ENCODE measurements at places on chromosomes 5 and 9.

DNA sequence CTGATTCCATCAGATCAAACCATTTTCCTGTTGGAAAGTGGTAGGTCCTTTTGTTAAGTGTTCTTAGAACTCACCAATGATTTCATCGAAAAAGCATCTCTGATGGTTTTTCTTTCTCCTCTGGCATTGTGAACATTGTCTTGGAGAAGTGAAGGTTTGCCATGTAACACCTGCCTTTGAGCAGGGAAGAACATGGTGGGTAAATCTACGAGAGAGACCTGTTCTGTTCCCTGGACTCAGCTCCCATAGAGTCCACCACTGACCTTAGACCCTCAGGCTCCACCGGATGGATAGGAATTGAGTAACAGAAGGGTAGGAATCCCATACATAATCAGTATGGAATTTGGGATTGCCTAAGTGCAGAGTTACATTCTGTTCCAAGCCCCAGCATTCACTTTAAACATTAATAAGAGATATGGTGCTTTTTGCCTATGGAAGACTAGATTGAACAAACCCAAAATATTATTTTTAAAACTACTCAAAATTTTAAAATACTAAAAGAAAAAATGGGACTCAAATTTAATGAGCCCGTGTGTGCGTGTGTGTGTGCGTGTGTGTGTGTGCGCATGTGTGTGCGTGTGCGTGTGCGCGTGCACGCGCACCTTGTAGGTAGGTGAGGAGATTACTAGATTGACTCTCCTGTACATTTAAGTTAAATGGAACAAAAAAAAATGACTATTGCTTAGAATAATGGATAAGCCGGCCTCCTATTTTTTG lies 92.0 kb downstream of the C9orf152 start:
- no peak for DNase-seq

DNA sequence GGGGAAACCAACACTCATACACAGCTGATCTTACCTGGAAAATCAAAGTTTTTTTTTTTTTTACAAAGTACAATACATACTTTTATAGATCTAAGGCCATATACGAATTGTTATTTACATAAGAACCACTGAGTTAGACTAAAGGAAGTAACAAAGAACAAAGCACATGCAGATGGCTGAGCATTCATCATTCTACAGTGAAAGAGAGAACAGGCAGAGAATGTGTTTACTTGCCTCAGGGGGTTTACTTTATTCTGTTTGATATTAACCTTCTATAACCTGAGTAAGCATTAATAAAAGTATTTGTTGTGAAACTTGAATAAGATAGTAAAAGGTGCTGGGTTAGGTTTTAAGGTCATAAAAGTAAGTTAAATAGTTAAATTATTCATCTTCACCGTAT lies 54.7 kb downstream of the SLC38A9 start:
- no peak for DNase-seq

- no peak for DNase-seq
Observed at GRCh38 chr5:23648656-23649055, 141.2 kb downstream of the PRDM9 start.

GRCh38 chr9:38288502-38288901 lies 104.0 kb upstream of the ALDH1B1 start:
- no peak for DNase-seq

GRCh38 chr5:140174465-140175366 lies at the start of gene CYSTM1:
TSS of gene CYSTM1 (plus strand) at chr5:140175188. CDS start at chr5:140194466, 19,278 bp downstream.
- peak; percentile 99 for DNase-seq

- DNase-seq = no peak
Observed at GRCh38 chr5:140040358-140040757, 2.7 kb downstream of the NRG2 start.

DNA sequence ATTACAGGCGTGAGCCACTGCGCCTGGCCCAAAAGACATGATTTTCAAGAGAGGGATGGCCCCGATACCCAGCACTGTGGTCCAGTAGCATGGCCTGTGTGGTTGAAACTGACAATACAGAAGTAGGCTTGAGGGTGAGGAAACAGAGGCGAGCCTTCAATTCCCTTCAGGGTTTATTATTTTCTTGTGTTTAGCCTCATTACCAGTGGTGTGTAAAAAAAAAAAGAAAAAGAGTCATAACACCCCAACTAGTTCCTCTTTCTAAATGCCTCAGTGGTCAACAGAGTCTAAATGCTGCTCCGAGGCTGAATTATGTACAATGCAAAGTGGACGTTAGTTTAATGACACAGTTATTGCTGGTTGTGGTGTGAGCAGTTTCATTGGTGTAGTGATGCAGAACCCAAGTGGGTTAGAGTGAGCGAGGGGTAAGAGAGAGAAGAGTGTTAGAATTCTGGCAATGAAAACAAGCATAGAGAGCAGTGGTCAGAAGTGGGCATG lies 58.8 kb downstream of the SNX30 start:
- no peak for DNase-seq

- no peak for DNase-seq
Observed at GRCh38 chr9:10562581-10563343, 50.0 kb downstream of the PTPRD start.

- no peak for DNase-seq
Observed at GRCh38 chr5:76838481-76839261, 11.1 kb upstream of the S100Z start.

DNA sequence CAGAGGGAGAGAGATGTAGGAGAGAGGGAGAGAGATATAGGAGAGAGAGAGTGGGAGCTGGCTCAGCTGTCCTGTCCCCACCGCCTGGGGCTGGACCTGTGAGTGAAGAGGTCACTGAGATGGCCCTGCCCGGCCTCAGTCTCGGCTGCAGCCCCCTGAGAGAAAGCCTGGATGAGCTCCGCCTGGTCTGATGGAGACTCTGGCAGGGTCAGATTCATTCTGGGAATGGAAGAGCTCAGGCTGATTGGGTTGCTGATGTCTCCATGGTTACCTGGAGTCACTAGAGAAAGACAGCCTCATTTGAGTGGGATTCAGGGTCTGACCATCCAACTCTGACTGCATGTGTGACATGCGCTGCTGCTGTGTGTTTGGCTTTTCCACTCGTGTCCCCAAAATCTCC lies 27.1 kb upstream of the SEMA4D start:
- DNase-seq = no peak

GRCh38 chr5:71874521-71874920 lies 155.4 kb downstream of the CARTPT start:
- no peak for DNase-seq

GRCh38 chr5:112279082-112279481 lies 140.0 kb downstream of the EPB41L4A start:
- DNase-seq = no peak

DNA sequence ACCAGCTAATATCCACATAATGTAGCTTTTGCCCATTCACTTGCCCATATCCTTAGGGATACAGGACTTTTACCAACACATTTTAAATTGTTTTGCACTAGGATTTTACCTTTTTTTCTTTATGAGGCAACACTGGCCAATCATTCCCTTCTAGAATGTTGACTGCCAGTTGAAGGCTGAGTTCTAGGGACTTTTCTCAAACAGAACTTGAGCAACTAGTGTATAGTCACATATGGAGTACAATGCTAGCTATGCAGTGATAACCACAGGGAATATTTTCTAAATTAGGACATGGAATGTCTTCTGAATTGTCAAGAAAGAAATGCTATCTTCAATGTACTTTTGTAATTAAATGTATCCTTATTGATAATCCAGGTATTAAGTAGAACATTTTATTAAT lies 133.6 kb downstream of the OXCT1 start:
- no peak for DNase-seq

DNA sequence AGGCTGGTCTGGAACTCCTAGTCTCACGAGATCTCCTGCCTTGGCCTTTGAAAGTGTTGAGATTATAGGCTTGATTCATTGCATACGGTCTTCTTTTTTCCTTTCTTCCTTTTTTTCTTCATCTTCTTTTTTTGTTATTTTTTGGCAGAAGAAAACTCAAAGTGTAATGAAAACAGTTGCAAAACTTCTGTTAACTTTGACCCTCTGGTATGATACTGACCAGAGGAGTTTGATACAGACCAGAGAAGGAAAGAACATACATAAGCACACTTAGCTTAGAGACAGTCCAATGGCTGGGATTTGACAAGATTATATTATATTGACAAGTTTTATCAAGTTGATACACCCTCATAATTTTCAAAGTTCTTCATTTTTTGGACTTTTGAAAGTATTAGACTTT lies 181.2 kb downstream of the NFIB start:
- no peak for DNase-seq

DNA sequence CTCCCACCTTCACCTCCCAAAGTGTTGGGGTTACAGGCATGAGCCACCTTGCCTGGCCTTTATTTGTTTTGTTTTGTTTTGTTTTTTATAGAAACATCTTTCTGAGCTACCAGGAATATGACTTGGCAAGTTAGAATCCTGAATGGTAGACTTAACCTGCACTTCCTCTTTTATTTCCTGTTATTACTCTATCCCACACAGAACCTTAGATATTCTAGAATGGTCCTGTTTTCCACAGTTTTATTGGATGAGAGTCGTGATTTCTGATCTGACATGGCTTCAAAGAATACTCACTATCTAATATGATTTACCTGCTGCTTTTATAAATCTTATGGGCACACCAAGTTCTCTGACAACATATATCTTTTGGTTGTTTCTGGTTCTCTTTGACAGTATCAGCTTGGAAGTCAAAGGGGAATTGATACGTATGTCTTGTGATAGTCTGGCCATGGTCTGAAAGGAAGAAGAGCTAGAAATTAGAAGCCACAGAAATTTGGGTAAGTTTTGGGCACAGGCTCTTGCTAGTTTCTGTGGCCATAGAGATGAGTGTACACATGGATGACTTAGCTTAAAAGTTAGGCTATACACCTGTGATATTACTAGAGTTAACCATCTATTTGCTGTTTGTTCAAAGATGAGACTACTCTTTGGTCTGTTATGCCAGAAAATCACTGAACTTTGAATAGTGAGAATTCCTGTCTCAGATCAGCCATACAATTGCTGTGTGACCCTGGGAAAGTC lies 4.7 kb upstream of the PANK3 start:
- DNase-seq = no peak

DNA sequence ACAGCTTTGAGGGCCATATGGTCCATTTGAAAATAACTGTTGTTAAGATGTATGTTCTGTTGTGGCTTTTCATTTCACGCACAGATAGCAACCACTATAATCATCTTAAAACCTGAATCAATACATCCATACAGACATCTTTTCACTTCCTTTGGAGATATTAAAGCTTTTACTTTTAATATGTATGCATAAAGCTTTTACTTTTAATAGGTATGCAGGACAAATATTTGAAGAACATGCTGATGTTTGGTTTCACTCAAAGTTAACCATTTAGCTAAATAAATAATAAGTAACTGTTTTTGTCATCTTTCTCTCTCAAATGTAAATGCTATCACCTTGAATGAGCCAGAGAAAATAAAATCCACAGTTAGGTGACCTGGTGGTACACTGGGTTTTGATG lies 108.6 kb downstream of the OXCT1 start:
- DNase-seq = no peak

- no peak for DNase-seq
Observed at GRCh38 chr5:8436924-8437323, 568.0 kb downstream of the MTRR start.

DNA sequence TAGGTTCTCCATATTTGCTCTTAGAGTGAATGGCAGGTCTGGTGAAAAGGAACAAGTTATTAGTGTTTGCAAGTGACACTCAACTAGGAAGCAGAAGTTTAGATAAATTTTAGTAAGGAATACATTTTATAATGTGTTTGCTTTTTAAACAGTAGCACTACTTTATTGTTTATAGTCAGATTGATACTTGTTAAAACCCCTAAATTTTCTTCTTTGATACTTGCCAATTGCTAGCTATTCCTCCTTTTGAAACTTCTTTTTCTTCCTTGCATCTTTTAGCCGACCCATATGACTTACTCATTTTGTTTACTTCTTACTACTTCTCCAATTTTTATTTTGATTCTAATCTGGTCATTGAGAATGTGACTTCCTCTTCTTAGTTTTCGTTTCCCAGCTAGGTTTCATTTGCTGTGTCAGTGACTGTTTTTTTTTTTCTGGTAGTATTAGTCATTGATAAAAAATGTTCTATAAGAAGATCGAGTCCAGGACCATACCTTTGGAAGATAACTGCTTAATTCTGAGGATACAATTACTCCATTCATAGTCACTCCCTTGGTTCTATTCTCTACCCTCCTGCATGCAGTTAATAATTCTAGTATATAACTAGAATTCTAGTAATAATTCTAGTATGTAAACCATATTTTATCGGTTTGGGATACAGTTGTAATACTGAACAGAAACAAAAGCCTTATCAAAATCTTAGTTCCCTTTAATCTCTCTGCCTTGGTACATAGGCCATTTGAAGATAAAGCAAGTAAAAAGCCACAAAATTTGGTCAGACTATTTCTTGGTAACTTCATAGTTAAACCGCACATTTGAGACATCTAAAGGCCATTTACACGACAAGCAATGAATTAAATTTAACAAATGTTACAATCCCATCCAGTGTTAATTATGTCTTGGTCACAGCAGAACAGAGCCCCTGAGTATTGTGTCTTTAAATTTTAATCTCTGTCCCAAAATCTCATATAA lies 2.8 kb upstream of the RICTOR start:
- DNase-seq = no peak

- DNase-seq = no peak
Observed at GRCh38 chr5:147081311-147081764, 153.5 kb upstream of the STK32A start.

GRCh38 chr9:95852059-95853032 lies 23.1 kb upstream of the ERCC6L2 start:
- no peak for DNase-seq

- no peak for DNase-seq
Observed at GRCh38 chr5:173851595-173852243, 36.4 kb upstream of the CPEB4 start.

DNA sequence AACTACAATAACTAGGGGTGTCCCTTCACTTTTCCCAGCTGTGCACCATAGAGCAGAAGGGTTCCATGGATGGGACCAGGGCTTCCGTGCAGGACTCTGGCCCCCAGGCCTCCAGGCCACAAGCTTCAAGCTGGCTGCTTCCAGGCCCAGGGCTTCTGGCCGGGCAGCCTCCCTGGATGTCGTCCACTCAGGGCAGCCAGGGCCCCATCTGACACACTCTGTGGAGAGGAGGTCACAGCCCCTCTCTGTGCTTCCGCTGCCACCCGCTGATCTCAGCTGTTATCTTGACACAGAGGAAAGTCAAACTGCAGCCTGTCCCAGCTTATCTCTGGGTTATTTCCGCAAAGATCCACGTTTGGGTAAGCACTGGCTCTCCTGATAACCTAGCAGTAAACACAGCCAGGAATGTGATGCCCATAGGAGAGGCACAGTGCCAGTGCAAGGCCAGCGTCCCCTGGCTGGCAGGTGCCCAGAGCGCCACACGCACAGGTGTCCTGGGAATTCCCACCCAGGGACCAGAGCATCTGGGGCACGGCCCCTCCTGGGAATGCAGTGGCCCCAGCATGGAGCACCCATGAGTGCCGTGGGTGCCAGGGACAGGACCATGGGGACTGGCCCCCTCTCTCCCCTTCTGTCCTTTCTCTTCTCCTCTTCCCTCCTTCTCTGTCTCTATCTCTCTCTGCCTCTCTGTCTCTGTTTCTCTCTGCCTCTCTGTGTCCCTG lies 15.6 kb upstream of the SLC6A19 start:
- no peak for DNase-seq

GRCh38 chr5:38453506-38453905 lies 102.9 kb downstream of the LIFR start:
- DNase-seq = no peak

GRCh38 chr5:131272307-131272706 lies 8.5 kb downstream of the CDC42SE2 start:
- DNase-seq = no peak

Measured in ovary (tissue), 10 donors.